ENCODE measurements at places on chromosomes 2 and 18.

- DNase-seq: no peak
Measured at GRCh38 chr2:207337234-207338219, 171.8 kb upstream of the KLF7 start.

DNA sequence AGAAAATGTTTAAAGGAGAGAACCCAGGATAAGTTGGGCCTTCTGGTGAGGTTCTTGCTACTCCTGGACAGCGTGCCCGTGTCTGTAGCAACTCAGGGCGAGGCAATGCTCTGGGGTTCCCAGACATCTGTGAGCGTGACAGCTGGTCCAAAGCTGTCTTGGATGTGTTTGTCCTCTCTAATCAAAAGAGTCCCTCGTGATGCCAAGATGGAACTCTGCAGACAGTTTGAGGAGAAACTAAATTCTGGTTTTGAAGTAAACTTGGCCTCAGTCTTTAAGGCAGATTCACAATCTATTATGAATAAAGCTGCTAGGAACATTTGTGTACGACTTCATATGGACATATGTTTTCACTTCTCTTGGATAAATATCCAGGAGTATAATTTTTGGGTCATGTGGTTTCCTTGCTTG, 47.3 kb downstream of the TMEM17 start:
- no peak for DNase-seq

- no peak for DNase-seq
Measured at GRCh38 chr2:228039752-228040534, 141.5 kb downstream of the SPHKAP start.

DNA sequence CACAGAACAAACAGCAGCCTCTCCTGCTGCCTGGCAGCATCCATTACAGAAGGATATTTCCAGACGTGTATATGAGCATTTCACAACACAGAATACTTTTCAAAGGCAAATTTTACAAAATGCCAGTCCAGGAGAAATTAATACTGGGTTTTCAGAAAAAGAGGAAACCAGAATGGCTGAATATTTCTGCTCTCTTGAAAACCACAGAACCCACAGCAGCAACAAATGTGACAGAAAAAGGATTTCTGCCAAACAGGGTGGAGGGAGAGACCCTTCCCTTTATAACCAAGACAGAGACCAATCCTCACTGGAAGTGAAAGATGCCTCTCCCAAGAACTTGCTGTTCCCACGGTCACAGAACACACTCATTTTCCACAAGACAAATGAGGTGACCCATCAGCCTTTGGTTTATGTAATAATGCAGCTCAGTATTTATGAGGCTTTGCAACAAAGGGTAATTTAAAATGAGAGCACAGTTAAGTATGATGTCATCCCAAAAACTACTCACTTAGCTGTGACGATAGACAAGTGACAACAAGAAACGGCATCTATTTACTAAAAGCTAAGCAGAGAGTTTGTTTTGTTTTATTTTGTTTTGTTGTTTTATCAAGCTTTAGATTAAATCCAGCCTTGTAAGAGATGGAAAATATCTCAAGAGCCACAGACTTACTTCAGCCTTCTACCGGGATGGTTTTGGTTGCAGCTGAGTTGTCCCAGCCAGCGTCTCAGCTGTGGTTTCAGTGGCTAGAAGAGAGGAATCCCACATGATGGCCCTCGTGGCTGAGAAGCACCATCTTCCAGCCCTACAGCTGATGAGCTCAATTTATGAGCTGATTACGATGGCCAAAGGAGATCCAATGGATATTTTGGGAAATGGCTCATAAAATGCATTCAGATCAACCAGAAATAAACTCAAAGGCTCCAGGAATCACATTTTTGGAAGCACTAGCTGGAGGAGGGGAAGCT, 249.3 kb upstream of the AGAP1 start:
- no peak for DNase-seq

GRCh38 chr2:15748736-15749323, 157.2 kb downstream of the DDX1 start:
- no peak for DNase-seq

GRCh38 chr18:48780913-48781162, 169.9 kb downstream of the SMAD7 start:
- no peak for DNase-seq

DNA sequence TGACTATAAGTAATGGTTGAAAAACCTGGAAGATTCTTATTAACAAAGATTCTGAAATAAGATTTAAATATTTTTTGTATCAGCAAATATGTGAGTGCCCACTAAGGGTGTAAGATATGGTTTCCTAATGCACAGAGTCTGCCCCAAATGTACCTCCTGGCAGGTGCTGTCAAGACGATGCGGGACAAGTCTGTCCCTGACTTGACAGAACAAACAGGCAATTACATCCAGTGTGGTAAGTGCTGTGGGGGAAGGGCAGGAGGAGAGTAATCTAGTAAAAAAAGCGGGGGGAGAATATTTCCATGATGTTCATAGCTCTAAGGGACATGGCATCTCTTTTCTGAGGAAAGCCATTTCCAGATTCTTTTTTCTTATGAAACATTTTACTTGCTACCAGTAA, 127.5 kb downstream of the COL4A4 start:
- no peak for DNase-seq

GRCh38 chr18:23306822-23307221, 146.3 kb upstream of the RIOK3 start:
- DNase-seq: no peak

- DNase-seq: no peak
Measured at GRCh38 chr2:95374451-95374920, 28.0 kb upstream of the FAHD2A start.

- DNase-seq: no peak
Measured at GRCh38 chr18:1394966-1395365, 490.3 kb downstream of the ADCYAP1 start.

DNA sequence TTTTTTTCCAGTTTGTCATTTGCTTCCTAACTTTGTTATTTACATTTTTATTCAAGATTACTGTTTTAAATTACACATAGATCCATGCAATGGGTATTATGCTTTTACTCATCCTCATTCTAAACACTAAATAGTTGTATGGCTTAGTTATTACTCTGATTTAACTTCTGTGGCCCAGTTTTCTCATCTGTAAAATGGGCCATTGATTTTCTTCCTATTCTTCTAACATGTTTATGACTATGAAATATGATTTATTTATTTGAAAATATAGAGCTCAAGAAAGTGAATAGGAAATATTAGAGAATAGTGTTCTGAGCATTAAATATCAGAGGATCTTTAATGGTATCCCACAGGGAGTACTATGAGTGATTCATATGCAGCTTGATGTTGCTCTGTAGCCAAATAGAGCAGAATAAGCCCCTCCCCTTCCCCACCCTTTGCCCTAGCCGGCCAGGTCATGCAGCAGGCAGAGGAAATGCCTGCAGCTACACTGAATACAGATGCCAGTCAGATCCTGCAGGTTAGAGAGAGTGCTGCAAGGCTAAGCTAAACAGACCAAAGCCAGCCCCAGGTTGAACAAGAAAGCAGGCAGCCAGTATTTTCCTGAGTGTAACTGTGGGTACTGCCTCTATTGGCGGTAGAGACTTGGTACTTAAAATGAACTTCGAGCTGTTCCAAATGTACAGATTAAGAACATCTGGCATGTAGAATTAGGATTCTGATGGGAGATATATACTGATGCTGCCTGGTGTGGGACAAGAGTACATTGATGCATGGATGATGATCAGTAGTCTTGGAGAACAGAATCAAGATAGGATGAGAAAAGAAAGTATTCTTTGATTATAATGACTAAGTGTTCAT, 11.7 kb upstream of the ACYP2 start:
- no peak for DNase-seq

- no peak for DNase-seq
Measured at GRCh38 chr2:70116936-70117552, 29.8 kb downstream of the PCBP1 start.

GRCh38 chr2:153963256-153963655, 91.5 kb downstream of the GALNT13 start:
- DNase-seq: no peak

GRCh38 chr18:67421651-67422050, 94.9 kb downstream of the DSEL start:
- DNase-seq: no peak

- no peak for DNase-seq
Measured at GRCh38 chr2:10495988-10496313, 47.8 kb upstream of the ODC1 start.

DNA sequence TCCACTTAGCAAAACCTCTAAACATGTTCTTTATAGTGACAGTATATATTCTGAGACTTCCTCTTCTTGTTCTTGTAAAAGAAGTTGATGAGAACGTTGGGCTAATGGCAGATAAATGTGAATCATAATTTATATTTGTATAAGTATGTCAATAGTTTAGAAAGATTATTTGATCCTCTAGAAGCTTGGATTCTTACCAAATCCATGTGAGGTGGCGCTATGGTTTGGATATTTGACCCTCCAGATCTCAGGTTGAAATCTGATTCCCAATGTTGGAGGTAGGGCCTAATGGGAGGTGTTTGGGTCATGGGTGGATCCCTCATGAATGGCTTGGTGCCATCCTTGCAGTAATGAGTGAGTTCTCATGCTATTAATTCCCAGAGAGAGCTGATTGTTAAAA, 29.8 kb upstream of the SCN1A start:
- no peak for DNase-seq

GRCh38 chr2:177322801-177323261, 58.3 kb upstream of the NFE2L2 start:
- DNase-seq: no peak

DNA sequence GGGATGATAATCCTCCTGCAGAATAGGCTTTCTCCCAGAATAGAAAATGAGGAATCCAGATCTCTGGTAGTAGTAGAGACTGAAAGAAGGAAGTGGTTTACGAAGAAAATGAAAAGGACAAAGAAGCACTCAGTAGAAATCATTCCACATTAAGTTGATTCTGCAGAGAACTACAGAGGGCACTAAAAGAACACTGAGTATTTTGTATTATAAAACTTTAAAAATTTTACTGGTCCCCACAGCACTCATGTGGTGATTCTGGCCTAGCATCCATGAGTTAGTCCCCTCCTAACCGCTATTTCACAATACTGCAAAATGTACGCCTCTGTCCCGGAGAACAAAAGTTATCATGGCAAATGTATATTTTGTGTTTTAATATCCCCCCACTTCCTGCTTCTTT, 42.9 kb upstream of the SLC35F5 start:
- no peak for DNase-seq

DNA sequence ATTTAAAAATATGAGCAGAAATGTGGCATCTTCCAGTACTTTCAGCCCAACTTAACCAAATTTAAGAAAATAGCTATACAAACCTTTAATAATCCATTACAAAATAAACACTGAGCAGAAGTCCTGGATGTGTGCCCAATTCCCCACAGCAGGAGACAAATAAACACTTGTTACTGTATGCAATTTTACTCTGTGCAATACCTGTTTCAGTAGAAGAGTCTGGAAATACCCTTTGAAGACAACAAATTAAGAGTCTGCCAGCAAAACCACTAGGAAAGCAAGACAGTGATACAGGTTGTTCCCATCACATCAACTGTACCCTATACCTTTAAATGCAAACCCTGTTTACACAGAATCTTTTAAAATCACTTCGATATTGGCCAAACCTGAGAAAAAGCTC, 41.4 kb upstream of the RNU4ATAC start:
- DNase-seq: no peak

DNA sequence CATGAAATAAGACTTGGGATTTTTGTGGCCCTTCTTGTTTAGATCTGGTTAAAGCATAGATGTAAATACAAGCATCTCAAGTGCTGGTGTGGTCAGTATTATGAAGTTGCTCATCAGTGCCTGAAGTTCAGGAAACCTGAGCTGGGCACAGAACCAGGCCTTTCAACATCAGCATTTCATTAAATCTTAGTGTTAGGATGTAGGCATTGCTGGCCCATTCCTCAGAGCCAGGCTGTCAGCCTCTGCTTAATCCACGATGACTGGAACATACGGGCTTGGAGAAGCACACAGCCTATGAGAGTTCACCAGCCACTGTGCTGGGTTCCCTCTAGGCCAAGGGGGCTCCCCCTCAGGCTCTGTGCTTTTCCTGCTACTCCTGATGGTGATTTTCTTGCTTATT, 270.2 kb downstream of the EN1 start:
- DNase-seq: no peak

All from effector CD8-positive, alpha-beta T cell (primary cell).